ENCODE measurements at places on chromosomes 3 and 15. TPM values are rescaled to one million over a fixed set of nuclear protein-coding genes. Genes with fewer than 3 reads are reported as not detected.

Gene GCSAM
- 0.73 TPM for polyA plus RNA-seq

Gene SENP7
- 4.5 TPM for polyA plus RNA-seq

Gene TICRR
- 11.2 TPM for polyA plus RNA-seq

Gene ADCY5
- polyA plus RNA-seq: 2.4 TPM

Gene PFKFB4
- polyA plus RNA-seq: 7.6 TPM

Gene LMAN1L
- polyA plus RNA-seq: not detected

Gene CELF6
- polyA plus RNA-seq: not detected

Gene ISLR2
- 0.13 TPM for polyA plus RNA-seq

Gene WDR72
- polyA plus RNA-seq: 0.99 TPM

Gene MRPL46
- polyA plus RNA-seq: 35.9 TPM

Gene CIB2
- 59.5 TPM for polyA plus RNA-seq

Gene SLMAP
- polyA plus RNA-seq: 32.1 TPM

Gene TM4SF1
- 0.49 TPM for polyA plus RNA-seq

Gene SCN5A
- polyA plus RNA-seq: 10.2 TPM

Gene PLA2G4E
- polyA plus RNA-seq: not detected

Gene ANKRD63
- not detected for polyA plus RNA-seq

Gene SLC27A2
- polyA plus RNA-seq: 2.1 TPM

Gene PCBP4
- 14.1 TPM for polyA plus RNA-seq
